ENCODE measurements at places on chromosomes 3 and 15. TPM values are rescaled to one million over a fixed set of nuclear protein-coding genes. Genes with fewer than 3 reads are reported as not detected.
A peak's percentile ranks its signal among the peaks of the same experiment; 100 is the strongest.

- no peak for DNase-seq
These were observed 3.6 kb downstream of the FOXP1 start for GRCh38 chr3:71579935-71580406.

DNA sequence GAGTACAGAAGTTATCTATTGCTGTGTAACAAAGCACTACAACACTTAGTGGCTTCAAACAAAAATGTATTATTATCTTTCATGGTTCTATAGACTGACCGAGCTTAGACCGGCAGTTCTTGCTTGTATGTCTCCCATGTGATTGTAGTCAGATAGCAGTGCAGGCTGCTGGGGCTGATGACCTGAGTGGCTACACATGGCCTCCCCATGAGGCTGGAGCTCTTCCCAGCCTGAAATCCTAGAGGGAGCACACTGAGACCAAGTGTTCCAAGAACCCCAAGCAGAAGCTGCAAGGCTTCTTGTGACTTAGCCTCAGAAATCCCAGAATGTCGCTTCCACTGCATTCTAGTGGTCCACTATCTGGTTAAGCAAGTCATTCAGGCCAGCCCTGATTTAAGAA, 141.2 kb upstream of the TLE3 start:
- DNase-seq, result no peak

Gene CADPS
- not detected for total RNA-seq

Gene RLBP1
- not detected for total RNA-seq

- DNase-seq, result no peak
These were observed 566.3 kb upstream of the TGFBR2 start for GRCh38 chr3:30040126-30040525.

GRCh38 chr3:32956750-32957570, 5.5 kb downstream of the CCR4 start:
- no peak for DNase-seq

GRCh38 chr15:27535445-27536129, 563.5 kb downstream of the OCA2 start:
- no peak for DNase-seq

DNA sequence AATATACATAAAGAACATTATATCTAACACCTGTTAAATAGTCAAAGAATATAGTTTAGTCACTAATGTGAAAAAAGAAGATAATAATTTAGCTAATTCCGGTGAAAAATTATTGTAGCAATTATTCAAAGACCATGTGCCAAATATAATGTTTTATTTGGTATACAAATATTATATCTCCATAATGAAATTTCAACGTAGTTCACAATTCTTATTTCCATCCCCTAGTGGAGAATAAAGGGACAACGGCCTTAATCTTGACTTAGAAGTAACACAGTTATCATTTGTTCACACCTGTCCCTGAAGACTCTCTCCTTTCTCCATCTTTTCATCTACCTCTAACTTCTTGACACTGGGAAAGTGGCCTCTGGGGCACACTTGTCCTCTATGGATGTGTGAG, 213.4 kb downstream of the ERC2 start:
- no peak for DNase-seq

- no peak for DNase-seq
These were observed 645.9 kb downstream of the OTOL1 start for GRCh38 chr3:162142511-162142910.

GRCh38 chr3:50591196-50591741, 20.3 kb downstream of the CISH start:
- no peak for DNase-seq

DNA sequence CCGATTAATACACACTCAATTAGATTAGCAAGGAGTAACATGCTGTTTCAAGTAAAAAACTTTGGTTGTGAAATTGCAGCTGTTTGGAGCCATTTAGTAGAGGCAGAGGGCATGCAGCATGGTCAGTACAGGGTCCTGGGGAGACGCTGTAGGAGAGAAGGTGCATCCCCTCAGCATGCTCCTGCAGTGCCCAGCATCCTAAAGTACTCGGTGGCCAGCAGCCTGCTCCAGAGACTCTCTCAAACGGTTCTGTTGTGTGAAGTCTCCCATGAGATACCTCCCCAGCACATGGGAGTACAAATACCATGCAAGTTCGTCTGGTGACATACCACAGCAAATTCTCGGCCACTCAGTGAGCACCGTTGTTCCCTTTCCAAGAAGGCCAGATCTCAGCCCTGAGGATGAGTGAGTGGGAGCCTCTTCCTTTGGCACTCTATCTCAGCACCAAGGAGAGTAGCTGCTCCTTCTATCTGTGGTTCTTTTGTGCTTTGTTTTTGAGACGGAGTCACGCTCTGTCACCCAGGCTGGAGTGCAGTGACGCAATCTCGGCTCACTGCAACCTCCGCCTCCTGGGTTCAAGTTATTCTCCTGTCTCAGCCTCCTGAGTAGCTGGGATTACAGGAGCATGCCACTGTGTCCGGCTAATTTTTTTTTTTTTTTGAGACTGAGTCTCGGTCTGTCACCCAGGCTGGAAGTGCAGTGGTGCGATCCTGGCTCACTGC, 72.7 kb downstream of the TJP1 start:
- no peak for DNase-seq

Gene WNT7A
- 0.08 TPM for total RNA-seq

GRCh38 chr15:65087873-65088642, 11.5 kb downstream of the KBTBD13 start:
- DNase-seq, result no peak

Gene DUOXA1
- total RNA-seq, result 0.08 TPM

DNA sequence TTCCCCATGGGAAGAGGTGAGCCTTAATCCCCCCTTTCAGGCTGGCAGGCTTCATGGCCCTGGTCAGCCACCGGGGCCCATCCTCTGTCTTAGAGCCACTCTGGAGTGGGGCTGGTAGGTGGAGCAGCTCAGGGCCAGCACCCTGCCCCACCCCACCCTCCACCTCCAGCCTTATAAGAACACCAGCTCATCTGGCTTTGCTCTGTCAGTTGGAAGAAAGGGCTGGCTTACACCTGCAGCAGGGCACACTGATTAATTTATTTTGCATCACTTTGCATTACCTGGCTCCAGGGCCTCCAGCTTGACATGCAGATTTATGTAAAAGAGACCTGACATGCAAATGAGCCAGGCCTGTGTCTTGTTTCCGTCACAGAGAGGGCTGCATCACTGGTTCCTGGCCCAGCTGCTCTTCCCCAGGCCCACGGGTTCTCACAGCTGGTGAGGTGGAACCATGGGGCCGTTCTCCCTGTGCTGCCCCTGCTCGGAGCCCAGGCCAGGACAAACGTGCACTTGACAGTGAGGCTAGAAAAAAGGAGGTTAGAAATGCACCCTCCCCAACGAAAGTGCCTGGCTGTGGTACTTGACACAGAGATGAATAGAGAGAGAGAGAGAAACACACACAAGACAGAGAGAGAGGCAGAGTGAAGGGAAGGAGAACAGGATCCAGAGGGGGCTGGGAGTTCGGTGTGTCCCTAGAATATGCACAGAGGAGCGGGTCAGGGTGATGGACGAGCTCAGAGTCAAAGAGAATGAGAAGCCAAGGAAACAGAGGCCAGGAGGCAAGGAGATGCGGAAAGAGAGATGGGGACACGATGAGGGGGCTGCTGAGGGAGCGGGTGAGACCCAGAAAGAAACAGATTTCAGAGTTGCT, 44.5 kb upstream of the MAGEF1 start:
- DNase-seq, result no peak

DNA sequence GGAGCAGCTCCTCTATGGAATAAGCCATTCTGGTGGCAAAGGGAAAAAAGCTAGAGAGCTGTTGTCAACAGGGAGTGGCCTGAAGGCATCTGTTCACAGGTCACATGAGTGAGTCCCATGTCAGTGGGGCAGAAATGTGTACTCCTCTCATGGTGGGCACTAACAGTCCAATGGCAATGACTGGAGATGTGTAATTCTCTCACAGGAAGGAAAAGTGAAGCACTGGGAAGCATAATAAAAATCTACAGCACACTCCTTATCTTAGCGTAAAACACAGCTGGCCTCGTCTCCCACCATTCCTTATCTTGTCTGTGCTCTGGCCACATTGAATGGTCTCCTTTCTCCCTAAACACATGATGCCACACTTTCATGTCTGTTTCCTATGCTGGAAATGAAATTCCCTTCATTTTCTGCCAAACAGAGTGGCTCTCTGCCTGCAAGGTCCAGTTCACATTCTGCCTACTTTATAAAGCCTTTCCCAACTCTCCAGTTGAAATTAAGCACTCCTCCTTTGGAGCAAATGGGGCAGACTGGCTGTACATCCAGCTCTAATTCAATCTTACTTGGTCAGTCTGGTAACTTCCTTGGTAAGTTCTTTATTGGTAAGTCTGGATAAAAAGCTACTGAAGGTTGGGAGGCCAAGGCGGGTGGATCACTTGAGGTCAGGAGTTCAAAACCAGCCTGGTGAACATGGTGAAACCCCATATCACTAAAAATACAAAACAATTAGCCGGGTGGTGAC, 139.8 kb downstream of the RPL22L1 start:
- no peak for DNase-seq

DNA sequence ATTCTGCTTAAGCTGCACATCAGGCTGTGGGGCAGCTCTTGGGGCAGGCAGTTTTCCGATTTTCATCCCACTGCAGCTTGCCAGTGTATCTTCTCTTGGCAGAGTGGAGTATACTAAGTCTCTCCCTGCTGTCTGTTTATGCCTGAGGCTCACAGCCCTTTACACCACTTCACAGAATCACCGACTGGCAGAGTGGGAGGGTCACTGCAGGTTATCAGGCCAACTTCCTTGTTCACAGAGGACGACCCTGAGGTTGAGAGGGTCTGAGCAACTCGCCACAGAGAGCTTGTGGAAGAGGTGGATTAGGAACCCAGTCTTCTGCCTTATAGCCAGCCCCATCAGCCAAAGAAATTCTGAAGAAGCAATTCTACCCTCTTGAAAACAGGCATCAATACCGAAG, 30.9 kb downstream of the KIF9 start:
- no peak for DNase-seq

DNA sequence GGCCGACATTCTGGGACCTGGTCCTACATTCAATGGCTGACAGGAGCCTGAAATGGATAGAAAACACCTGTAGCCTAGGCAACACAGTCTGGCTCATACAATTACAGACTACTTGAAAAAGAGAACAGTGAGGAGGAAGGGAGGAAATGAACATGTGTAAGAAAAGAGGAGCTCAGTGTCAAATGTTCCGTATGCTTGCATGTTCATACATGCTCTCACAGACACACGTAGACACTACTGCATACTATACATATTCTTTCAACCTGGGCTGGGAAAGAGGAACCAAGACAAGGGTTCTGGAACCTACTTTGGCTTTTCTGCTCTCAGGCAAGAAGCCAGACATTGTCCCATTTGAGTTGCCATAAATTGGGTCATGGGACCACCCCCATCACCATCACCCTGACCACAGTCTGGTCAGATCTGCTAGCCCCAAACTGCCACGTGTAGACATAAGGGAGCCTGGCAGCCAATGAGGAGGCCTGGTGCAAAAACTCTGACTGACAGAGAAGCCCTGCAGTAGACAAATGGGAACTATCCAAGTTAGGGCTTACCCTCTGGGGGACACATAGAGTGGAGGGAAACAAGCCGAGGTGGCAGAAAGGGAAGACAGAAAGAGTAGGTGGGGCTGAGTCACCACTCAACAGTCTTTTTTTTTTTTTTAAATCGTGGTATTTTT, 310.0 kb downstream of the SHQ1 start:
- peak; percentile 55 for DNase-seq

- peak; percentile 68 for DNase-seq
These were observed 119.3 kb upstream of the SLC24A5 start for GRCh38 chr15:48001393-48002039.

DNA sequence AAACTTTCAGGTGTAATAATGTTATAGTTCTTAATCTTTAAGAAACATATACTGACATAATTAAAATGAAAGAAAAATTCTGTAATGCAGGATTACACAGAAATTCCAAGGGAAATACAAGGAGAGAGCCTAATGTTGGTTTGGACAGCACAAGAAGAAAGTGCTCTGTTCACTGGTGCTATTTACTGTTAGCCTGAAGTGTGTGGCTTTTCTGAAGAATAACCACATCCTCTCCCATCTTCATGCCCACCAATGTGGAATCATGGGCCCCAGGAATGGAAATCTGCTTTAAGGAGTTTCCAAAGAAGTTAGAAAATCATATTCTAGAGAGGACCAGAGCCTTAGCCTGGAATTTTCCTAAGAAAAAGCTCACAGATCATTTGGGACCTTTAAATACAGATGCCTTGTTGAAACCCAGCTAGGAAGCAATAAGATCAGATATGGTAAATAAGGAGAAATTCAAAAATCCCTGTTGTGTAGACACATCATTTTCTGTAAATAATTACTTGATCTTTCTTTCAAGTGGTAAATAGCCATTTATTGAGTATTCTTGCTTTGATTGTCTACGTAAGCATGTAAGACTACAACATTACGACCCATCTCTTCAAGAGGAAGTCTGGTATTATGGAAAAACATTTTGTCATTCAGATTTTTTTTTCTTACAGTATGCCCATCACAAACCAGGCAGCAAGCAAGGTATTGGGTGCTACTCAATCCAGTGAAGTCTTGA, 10.3 kb upstream of the USP50 start:
- DNase-seq, result no peak

DNA sequence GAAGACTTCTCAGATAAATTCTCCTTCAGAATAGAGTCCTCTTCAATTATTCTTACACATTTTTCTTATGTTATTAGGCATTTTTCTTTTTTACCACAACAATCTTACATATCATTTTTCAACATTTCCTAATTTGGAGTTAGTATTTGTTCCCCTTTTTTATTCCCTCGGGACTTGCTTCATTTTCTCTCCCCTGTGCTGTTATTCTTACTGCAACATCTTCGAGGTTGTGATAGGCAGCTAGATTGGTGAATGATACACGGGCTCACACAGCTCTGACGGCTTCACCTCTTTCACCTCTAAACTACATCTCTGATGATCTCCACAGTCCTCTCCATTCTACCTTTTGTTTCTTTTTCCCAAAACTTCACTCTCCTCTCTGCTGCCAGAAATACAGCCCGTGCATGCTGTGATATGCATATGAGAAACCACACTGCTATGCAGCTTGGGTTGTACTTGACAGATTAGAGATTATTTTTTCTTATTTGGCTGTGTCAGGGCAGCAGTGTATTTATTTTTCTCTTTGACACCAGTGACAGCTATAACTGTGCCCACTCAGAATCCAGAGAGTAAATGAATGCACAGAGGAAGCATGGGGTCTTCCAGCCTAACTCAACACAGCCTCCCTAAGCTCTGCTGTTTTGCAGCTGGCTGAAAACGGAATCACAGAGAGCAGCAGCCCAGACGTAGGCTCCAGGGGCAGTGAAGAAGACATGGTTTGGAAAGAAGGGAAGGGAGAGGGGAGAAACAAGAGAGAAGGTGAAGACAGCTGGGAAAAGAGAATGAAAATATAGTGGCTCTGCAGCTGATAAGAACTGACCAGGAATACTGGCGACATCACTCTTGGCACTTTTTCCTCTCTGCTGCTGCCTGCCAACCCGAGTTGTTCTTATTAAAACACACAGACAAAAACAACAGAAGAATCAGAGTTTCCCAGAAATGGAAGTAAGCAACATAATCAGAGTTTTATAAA, 61.8 kb downstream of the SLC9A9 start:
- no peak for DNase-seq

Data from GM12878 (cell line).